Fibroblast of villous mesenchyme (primary cell): ENCODE measurements at places on chromosomes 12 and 14. TPM values are rescaled to one million over a fixed set of nuclear protein-coding genes. Genes with fewer than 3 reads are reported as not detected.

The LRP1-AS gene
- total RNA-seq = not detected in 2 replicates

The TMPRSS12 gene
- total RNA-seq = under 0.01 TPM in 1 of 2 replicates, not detected in the other

The CLEC4D gene
- total RNA-seq = not detected in 2 replicates

The PLCZ1 gene
- not detected in 2 replicates for total RNA-seq

The SPIC gene
- total RNA-seq = not detected in 2 replicates

The BCL2L2 gene
- 17.7 and 20.7 TPM in 2 replicates for total RNA-seq

The SINHCAF gene
- total RNA-seq = 28.3 and 39.3 TPM in 2 replicates

The LTB4R gene
- 1.3 and 1.6 TPM in 2 replicates for total RNA-seq

The KNTC1 gene
- 28.0 and 28.5 TPM in 2 replicates for total RNA-seq

The MAP1LC3B2 gene
- total RNA-seq = 0.32 and 0.43 TPM in 2 replicates

The COX14 gene
- 36.7 and 40.3 TPM in 2 replicates for total RNA-seq

The EIF2S3B gene
- total RNA-seq = 3.5 and 9.5 TPM in 2 replicates

DNA sequence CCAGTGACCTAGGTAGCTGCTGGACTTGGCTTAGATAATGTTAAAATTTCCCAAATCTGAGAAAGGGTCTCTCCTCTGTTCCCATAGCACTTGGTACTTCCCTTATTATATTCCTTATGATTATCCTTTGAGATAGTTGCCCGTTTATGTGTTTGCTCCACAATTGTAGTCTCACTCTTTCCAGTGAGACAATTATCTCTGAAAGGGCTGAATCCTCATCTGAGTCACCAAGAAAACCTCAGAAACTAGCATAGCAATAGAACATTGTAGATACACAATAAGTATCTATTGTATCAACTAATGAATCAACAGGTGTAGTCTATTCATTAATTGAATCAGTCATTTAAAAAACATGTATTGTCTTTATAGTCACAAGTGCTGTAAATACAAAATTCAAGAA lies 119.1 kb upstream of the FAR2 start:
- no peak for DNase-seq

- no peak for DNase-seq
Measured at GRCh38 chr12:4478933-4479332, 33.3 kb upstream of the FGF6 start.

DNA sequence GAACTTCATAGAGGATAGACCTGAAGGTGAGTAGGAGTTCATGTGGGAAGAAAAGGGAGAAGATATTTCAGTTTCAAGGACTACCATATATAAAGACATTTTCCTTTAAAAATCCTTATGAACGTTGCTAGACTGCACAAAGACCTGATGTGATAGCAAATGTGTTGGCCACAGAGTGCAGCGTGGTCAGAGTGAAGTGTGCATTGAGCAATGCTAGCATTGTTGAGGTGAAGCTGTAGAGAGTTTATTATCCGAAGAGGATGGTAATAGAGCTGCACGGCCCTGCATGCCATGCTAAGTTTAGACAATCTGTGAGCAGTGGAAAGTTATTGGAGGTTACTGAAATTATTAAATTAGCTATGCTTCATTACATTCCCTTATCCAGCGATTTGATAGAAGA lies 413.0 kb downstream of the CCDC91 start:
- DNase-seq = no peak

DNA sequence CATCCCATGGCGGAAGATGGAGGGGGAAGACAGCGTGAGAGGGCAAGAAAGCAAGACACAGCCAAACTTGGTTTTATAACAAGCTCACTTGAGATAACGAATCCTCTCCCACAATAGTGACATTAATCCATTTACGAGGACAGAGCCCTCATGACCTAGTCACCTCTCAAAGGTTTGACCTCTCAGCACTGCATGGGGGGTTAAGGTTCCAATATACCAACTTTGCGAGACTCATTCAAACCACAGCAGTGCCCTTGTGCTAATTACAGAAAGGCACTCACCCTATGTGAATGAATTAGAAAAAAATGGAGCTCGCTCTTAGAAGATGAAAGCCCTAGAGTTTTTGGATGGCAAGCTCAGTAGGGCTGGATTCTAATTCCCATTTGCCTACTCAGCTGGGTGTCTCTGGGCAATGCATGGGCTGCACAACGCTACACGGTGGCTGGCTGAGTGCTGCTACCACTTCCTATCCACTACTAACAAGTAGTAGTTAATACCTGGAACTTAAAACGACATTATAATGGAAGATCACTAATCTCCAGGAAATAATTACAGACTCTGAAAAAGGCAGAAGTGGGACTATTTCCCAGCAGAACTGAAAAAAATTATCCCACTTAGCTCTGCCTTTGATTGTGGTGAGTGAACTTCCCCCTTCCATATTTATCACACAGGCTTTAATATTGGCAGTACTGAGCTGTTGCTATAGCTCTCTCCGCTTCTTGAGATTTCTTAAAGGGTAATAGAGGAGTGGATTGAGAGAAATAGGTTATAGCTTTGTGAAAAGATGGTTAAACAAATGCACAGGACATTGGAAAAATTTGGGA lies 27.5 kb downstream of the TESPA1 start:
- no peak for DNase-seq

DNA sequence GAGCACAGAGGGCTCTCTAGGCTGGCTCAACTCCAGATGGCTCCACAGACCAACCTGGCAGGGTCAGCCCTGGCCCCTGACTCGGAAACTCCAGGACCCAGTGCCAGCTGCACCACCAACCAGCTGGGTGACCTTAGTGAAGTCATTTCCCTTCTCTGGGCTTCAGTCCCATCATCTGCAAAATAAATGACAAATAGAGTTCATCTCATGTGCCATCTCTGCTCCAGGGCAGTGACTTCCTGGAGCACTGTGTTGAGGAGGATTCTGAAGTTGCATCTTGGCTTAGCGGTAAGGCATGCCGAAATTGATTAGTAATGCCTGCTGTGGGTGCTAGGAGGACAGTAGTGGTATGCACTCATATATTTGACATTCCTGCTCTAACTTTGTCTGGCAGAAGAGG lies 31.5 kb downstream of the DTX1 start:
- DNase-seq = no peak

GRCh38 chr12:109740694-109741245 lies 27.1 kb downstream of the FAM222A start:
- no peak for DNase-seq

DNA sequence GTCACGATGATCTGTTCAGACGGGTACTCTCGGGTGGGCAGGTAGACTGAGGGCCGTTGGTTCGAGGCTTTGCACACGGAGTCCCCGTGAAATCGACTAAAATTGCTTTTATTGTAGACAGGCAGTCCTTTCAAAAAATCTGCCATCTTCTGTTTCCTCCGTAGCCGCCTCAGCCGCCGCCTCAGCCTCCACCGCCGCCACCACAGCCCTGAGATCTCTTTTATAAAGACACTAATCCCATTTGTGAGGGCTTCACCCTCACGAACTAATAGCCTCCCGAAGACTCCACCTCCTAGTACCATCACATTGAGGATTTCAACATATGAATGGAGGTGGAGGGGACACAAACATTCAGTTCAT lies 74.2 kb downstream of the KLHL28 start:
- DNase-seq = no peak

GRCh38 chr14:76040704-76041103 lies 55.1 kb downstream of the IFT43 start:
- DNase-seq = no peak

GRCh38 chr14:40218282-40218941 lies 786.2 kb upstream of the FBXO33 start:
- no peak for DNase-seq

- no peak for DNase-seq
Measured at GRCh38 chr12:85676816-85677749, 159.1 kb downstream of the RASSF9 start.

DNA sequence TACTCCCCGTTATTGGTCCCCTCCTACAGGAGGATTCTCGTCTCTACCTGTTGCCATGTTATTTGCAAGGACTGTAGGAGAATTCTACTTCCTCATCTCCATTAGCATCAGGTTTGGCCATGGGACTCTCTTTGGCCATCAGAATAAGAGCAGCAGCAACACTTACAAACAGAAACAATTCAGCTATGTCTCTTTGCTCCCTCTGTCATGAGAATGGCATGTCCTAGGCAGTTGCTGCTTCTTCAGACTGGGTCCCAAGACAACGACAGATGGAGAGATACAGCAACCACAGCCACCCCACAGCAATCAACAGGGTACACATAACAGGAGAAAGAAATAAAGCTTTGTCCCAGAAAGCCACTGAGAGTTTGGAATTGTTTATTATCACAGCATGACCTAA lies 19.7 kb downstream of the SLC41A2 start:
- DNase-seq = no peak
